Stimulated activated CD4-positive, alpha-beta T cell treated with anti-CD3 and anti-CD28 coated beads, Interleukin-4, amount 100 ng/mL, for 1 hour (primary cell): ENCODE measurements at places on chromosomes 12 and 14.

DNA sequence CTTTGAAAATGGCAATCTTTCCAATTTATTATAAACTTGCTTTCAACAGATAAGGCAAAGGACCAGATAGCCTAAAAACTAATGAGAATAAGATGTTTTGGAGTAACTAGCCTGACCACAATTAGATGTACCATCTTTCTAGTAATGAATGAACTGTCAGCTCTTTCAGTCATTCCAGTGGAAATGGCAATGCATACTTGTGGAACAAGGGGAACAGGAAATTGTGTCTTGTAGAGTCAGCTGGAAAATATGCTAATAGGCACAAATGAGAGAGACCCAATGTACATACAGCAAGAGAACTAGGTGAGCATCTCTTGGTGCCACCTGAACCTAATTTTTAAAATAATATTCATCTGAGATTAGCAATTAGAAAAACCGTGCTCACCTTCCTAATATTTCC, 76.1 kb upstream of the GPHB5 start:
- DNase-seq: no peak

GRCh38 chr12:124323771-124324530, 29.1 kb downstream of the RFLNA start:
- no peak for DNase-seq

DNA sequence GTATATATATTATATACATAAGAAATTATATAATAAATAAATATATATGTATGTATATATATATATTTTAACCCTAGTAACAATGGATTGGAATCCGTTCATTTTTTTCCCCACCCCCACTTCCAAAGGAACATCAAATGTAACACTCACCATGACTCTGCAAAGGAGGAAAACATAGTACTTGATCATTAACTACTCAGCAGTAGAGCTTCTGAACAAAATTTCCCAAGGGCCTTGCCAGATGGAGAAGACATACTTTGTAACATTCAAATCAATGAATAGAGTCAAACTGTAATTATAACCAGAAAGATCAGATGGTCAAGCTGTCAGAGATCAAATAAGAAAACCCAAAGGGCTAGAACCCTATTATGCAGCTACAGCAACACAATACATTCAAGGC, 126.0 kb upstream of the CNTN1 start:
- no peak for DNase-seq

DNA sequence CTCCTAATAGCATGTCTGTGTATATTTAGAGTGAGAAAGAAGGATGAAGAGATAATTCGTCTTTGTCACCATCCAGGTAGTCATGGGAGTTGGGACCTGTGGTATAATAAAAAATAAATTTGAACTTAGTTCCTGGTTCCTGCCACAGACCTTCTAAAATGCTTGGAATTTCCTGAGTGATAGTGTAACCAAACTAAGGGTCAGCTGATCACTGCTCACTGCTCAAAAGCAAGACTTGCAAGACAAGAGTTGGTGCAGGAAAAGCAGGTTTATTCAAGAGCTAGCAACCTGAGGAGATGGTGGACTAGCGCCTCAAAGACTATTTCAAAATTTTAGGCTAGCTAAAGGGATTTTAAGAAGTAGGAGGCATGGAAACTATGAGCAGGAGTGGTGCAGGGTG, 19.1 kb downstream of the ANG start:
- no peak for DNase-seq

DNA sequence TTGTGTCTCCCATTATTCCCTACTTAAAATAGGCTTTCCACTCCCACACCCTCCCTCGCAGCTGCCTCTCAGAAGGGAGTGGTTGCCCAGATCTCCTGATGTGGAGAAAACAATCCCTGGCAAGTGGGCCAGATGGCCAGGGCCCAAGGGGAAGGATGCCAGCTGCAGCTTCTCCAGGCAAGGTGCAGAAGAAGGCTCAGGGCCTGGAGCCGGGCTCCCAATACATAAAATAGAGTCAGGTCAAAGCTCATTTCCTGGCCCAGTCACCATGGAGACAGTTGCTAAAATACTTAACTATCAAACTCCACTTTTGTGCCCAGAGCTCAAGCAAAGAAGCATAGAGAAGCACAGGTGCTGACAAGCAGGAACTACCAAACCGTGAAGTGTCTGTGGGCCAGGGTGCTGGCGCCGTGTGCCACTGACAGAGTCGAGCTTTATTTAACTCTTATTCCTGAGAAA, 45.7 kb upstream of the ITPR2 start:
- no peak for DNase-seq

- DNase-seq: no peak
Measured at GRCh38 chr14:68557648-68558047, 235.2 kb downstream of the ZFP36L1 start.

GRCh38 chr14:85538636-85539035, 8.7 kb downstream of the FLRT2 start:
- no peak for DNase-seq

DNA sequence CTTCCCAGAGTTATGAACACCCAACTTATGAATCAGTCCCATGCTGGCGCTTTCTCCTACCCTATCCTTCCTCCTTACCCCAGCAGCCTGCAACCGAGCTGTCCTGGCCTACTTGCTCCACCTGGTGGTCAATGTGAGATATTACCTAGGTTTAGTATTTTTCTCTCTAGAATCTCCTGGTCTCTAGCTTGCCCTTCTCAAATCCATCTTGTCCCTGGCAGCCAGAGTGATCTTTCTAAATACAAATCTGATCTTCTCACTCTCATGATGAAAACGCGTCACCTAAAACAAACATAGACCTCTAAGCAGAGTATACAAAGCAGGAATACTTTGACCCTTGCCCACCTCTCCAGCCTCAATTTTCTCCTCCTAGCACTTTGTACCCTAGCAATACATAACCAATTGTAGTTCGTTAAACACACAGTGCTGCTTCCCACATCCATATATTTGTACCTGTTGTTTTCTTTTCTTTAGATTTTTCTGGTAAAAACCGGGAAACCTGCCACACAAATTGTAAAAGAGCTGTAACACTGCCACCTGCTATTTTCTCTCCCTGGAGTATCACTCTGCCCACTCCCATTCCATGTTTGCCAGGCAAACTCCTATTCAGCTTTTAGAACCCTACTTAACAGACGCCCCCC, 20.0 kb upstream of the TCP11L2 start:
- peak; percentile 38 for DNase-seq

- DNase-seq: no peak
Measured at GRCh38 chr12:42174978-42175377, 30.3 kb upstream of the GXYLT1 start.

DNA sequence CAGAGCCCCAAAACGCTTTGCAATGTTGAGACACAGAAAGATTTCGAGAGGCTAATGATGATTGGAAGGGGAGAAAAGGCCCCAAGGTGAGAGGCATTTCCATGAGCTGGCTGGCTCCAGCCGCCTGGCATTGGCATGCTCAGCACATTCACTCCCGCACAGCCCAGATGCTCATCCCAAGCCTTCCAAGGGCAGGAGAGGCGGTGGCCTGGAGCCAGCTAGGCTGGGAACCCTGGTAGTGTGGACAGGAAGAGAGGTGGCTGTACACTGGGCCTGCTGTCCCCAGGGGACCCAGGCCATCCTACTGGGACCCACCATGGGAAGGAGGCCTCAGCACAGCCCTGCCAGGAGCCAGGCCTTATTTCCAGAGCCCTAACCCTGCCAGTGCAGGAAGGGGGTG, 72.2 kb downstream of the SPTB start:
- no peak for DNase-seq

DNA sequence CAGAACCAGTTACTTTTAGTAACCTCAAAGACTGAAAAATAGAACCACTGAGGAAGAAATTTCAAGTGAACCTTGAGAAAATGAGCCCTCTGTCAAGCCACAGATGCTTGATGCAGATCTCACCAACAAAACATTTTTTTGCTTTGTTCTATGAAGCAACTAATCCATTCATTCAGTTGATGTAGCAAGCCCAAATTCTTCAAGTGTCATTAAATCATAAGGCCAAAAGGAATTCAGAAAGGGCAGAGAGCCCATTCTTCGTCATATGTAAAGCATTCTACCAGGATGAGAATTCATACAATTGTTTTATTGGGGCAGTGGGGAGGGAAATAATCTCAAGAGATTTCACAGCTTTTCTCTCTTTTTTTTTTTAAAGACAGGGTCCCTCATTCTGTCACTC, 218.0 kb upstream of the RGS6 start:
- DNase-seq: no peak

GRCh38 chr14:92553438-92553837, 39.9 kb downstream of the RIN3 start:
- DNase-seq: no peak

- no peak for DNase-seq
Measured at GRCh38 chr14:93937519-93937918, 10.4 kb downstream of the FAM181A start.

DNA sequence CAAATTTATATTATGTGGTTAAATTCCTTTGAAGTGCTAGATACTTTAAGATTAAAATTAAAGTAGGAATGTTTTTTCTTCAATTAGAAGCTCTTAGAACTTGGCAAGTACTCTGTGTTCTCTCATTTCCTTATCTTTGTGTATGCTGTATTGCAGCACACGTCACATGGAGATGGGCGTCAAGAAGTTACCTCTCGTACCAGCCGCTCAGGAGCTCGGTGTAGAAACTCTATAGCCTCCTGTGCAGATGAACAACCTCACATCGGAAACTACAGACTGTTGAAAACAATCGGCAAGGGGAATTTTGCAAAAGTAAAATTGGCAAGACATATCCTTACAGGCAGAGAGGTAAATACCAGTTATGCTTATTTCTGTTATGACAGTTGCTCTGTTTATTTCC, 19.7 kb downstream of the MARK3 start:
- no peak for DNase-seq

- DNase-seq: no peak
Measured at GRCh38 chr12:89733579-89734201, 25.1 kb upstream of the ATP2B1 start.

DNA sequence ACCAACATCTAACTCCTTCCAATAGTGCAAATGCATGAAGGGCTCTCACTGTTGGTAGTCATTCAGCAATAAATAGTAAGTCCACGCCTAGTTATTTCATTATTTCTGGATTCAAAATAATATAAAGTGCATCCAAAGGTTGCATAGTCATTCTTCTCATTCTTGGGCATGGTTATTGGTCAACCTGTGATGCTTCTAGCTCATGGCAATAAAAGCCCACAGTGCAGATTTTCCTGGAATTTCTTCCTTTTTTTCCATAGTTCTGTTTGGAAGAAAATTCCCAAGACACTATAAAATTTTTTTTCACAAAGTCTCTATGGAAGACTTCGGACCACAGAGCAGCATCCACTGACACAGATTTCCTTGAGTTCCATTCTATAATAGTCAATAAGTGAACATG, 7.6 kb downstream of the CD69 start:
- no peak for DNase-seq

GRCh38 chr14:82080370-82080769, 546.7 kb upstream of the SEL1L start:
- no peak for DNase-seq

DNA sequence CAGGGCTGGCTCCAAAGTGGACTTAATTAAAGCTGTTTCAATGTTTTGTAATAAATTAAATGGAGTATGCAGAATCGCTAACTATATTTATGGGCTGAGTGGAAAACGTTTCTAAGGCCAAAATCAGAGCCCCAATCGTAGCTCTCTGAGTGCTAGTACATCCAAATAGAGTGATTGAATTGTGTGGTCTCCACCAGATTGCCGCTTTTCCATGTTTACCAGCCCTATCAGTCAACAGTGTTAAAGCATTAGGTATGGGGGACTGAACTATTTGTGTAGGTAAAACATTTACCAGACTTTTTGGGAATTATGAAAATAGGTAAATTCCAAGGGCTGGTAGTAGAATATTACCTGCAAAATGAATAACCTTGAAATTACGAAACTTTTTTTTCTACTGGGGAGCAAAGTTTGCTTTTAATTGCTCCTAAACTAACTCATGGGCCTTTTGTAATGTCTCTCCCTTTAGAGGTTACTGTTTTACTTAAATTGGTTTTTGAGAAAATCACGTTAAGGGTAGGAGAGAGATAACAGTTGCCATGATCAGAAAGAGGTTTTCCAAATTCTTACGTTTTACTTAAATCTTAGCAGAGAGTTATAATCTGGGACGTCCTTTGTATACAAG, 28.0 kb upstream of the METAP2 start:
- DNase-seq: no peak

DNA sequence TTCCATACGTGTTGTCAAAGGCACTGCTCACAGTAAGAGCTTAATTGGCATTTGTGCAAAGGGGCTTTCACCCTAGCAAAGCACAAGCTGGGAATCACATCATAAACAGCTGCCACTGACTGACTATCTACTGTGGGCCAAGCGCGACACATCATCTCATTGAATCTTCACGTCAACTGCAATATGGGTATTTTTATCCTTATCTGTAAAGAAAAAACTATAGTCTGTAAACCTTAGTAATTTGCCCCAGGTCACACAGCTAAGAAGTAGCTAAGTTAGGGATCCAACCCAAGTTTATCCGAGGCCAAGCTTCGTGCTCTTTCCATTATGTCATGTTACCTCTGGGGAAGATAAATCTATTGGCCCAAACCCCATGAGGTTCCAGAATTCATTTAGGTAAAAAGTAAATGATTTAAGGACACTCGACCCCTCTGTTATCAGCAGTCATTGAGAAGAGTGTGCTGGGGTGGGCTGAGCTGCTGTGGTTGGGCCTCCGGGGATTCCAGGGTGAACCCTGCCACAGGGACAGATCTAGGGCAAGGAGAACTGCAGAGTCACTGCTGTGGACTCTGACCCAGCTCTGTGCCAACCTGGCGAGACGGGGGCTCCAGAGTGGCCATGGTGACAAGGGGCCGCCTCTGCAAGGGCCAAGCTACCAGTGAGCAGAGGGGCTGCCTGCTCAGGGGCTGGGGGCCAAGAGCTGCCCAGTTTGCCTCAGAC, 27.6 kb downstream of the NCKAP5L start:
- no peak for DNase-seq
